Activated naive CD8-positive, alpha-beta T cell treated with anti-CD3 and anti-CD28 coated beads, Interleukin-2, amount 10 ng/mL, durations not matched to agents 7 days and 5 days (primary cell): ENCODE measurements at places on chromosomes 2 and 18.

DNA sequence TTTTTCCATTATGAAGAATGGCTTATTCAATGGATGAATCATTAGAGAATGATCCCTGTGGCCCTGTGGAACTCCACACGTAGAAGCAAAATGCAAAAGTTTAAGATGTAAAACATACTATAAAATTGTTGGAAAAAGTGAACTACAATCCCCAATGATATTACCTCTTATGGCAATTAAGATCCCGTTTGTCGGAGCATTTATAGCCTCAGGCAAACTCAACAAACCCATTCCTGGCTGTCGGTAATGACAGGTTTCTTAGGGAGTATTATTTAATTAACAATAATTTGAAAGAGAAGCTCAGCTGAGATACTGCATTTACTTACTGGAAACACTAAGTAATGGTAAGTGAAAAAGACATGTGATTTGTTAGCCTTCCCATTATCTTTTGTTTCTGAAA is 138.3 kb downstream of the CDH20 start:
- no peak for DNase-seq

GRCh38 chr2:147033044-147033443 is 811.8 kb upstream of the ACVR2A start:
- no peak for DNase-seq

GRCh38 chr2:97966545-97967215 is 29.1 kb downstream of the TMEM131 start:
- DNase-seq, result no peak

- no peak for DNase-seq
These were observed 5.0 kb downstream of the RUFY4 start for GRCh38 chr2:218074031-218074430.

- no peak for DNase-seq
These were observed 12.6 kb downstream of the RNF149 start for GRCh38 chr2:101295895-101296294.

DNA sequence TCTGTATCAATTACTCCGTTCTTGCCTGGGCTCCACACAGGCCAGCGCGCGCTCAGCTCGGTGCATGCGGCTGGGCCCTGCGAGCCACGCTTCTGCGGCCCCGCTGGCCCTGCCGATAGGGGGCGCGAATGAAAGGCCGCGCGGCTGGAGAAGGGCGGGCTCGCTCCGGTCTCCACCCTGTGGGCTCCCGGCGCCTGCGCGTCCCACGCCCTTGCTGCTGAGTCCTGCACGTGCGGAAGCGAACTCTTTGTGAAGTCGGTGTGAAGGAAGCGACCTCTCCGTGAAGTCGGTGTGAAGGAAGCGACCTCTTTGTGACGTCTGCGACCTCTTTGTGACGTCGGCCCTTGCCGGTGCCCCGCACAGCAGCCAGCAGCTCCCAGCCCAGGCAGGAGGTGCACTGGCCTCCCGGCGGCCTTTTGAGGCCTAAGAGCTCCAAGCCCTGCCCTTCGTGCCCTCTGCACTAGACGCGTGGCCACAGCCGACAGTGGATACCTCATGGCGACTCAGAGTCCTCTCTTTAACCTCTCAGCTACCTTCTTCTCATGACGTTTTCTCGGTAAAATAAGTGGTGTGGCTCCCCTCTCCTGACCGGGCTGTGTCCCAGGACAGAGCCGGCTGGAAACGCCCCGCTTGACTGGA is 391.9 kb upstream of the RAB6C start:
- DNase-seq, result no peak
